Stimulated activated CD8-positive, alpha-beta memory T cell treated with anti-CD3 and anti-CD28 coated beads, Interleukin-7, amount 100 ng/mL, for 4 hours (primary cell): ENCODE measurements at places on chromosomes 4 and X.

- DNase-seq = no peak
These were observed 128.1 kb upstream of the HPF1 start for GRCh38 chr4:169885893-169886292.

DNA sequence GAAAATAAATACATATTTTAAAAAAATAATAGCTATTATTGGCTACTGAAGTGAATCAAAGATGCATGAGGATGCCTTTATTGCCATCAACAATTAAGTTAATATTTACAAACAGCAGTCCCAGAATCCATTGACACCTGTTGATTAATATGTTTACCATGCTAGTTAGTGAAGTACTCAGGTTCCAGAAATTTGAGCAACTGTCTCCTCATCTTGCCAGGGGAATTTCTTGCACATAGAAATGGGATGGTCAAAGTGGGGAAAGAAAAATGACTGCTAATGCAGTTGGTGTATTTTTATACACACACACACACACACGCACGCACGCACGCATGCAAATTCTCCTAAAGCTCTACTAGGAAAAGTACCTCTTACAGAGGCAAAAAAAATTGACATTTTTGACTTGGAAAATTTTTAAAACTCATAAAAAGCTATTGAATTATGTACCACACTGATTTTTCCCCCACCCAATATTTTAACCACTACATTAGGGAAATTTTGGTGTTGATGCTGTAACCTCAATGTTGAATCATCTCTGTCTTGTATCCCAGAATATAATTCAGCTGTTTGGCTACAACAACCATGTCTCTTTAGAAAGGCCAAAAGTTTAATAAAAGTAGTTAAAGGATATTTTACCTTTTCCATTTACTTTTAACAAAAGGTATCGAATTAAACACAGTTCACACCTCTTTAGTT, 105.3 kb upstream of the TMEM150C start:
- DNase-seq = no peak

- no peak for DNase-seq
These were observed 49.5 kb downstream of the STX18 start for GRCh38 chr4:4492161-4492847.

- no peak for DNase-seq
These were observed 2.2 kb downstream of the ATP8A1 start for GRCh38 chr4:42654631-42655268.

DNA sequence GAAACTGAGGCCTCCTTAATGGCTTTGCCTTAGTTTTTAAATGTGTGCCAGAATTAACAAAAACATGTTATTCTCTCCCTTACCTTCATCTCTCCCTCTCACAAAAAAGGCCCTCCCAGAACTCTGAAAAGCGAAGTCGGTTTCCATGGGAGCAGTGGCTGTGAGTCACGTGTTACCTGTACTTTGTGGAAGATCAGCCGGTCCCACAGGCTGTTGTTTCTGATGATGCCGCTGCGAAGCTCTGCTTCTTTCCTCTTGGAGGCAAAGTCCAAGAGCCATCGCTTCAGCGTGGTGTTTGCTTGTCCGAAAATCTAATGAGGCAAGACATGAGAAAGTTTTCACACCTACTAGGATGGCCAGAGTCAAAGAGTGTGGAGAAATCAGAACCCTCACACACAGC, 32.5 kb upstream of the CENPU start:
- DNase-seq = no peak

DNA sequence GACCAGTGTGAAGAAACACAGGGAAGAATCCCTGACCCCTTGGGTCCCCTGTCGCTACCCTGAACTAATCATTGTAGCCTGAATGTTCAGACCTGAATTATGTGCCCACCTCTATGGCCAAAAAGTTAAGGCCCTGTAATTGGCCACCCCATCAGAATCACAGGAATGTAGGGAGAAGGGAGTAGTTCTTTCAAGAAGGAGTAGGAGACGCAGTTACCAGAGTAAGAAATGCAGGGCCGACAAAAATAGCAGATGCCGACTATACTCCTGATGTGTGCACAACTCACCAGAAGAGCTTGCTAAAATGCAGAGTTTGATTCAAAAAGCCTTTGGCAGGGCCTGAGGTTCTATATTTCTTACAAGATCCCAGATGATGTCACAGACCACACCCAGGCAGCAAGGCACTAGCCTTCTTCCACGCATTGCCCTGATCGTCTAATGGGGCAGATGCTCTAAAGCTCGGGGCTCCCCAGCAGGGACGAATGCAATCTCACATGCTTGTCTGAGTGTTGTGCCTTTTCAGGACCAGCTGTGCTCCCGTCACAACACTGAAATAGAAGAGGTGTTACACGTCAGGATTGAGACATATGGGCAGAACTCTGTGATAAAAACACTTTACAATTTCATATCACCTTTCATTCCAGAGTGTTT, 161.0 kb upstream of the FAM241A start:
- no peak for DNase-seq

DNA sequence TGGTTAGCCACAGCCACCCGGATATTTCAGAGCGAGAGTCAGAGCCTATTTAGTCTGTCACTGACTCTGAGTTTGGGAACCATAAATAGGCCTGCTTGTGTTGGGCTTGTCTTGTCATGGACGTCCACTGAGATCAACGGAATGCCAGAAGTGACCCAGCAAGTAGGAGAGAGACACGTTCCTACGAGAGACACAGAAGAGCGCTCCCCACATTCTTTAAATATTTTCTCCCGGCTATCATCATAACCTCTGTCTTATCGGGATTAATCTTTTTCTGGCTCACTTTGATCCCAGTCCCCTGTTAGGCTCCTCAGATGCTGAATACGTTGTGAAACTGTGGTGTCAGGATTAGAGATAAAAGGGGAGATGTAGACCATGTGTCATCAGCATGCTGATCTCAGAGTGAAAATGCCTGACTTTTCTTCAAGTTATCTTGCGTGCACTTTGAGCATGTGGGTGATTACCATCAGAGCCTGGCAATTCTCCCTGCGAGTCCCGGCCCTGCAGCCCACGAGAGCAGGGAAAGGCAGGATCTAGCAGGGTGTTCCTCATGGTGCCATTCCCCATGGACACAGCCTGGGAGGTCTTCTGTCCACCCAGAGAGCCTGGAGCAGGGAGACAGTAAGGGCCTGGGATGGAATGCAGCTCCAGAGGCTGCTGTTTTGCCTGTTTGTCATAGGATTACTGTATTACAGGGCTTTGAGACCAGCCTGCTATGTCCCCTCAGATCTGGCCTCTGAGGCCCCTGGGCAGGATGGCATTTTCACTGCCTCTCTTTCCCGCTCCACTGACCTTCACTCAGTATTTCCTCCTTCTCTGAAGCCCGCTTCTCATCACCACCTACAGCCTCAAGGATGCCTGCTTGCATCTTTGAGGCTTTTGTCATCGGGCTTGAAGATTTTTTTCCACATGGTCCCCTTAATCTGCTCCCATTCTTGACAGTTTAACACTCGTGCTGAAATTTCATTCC, 2.8 kb upstream of the TENM3 start:
- no peak for DNase-seq

- no peak for DNase-seq
These were observed 1.1 kb downstream of the MORF4L2 start for GRCh38 chrX:103685396-103685795.

DNA sequence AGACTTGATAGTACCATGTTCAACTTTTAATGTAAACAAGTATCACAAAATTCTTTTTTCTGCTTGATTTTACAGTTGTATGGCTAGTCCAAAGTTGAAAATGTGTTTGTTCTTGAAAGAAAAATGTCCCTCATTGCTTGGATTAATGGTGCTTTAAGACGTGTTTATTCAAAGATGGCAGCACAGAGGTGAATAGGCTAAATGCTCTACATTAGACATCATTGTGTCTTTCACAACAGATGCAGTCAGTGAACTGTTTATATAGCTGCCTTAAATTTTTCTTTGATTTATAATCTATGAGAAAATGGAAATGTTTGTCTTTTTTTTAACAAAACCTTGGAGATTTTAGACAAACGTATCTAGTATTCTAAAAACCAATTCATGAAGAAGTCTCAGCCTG, 137.3 kb downstream of the BMPR1B start:
- DNase-seq = no peak

DNA sequence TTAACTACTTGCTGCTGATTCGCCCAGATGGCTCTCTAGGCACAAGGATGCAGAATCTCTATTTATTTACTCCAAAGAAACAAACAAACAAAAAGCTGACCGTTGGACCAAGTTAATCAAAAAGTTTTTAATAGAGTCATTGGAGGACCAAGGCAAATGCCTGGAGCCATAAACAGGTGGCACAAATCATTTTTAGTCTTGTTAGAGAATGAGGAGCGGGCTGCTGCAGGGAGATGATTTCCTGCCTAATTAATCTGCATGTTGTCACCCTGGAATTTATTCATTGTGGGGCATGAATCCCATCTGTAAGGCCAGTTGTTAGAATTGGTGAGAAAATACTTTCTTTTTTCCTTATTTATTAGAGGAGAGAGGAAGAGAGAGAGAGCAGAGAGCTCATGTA, 147.4 kb upstream of the GATB start:
- DNase-seq = no peak
